ENCODE measurements at places on chromosomes 12 and 14. TPM values are rescaled to one million over a fixed set of nuclear protein-coding genes. Genes with fewer than 3 reads are reported as not detected.
A peak's percentile ranks its signal among the peaks of the same experiment; 100 is the strongest.

- H3K27ac ChIP-seq = peak overlapping the region; percentile 58
- no peak overlapping the region for H3K4me3 ChIP-seq
- no peaks in the 10 kb centered on the region for H3K27me3 ChIP-seq
- H3K4me1 ChIP-seq = peaks cover 54% of the 10 kb centered on the region
- DNase-seq = no peak
Measured at GRCh38 chr12:20390846-20391245, 22.5 kb downstream of the PDE3A start.

GRCh38 chr12:11861155-11861863 lies 209.4 kb upstream of the BCL2L14 start:
- no peak for DNase-seq
- no peaks in the 10 kb centered on the region for H3K27me3 ChIP-seq
- H3K27ac ChIP-seq = peak overlapping the region; percentile 90
- peaks cover 10% of the 10 kb centered on the region for H3K36me3 ChIP-seq
- peaks cover 47% of the 10 kb centered on the region for H3K4me1 ChIP-seq
- H3K4me3 ChIP-seq = no peak overlapping the region

DNA sequence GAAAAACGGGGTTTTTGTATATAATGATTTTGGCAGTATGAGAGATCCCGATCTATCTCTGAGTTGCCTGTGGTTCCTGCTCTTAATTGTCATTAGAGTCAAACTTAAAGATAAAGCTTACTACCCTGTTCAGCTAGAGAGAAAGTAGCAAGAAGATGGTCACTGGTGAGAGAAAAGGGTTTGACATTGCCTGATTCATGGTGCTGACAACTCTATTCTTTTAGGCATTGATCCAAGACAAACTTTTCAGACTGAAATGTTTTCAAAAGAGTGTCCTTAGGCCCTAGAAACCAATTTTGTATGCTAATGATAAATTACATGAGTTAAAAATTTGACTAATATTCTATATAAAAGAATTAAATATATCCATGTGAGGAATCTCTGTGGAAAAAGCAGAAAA lies 35.1 kb downstream of the PELI2 start:
- H3K4me3 ChIP-seq = no peak overlapping the region
- H3K4me1 ChIP-seq = no peaks in the 10 kb centered on the region
- no peak for DNase-seq
- H3K27me3 ChIP-seq = no peaks in the 10 kb centered on the region
- no peaks in the 10 kb centered on the region for H3K36me3 ChIP-seq

DNA sequence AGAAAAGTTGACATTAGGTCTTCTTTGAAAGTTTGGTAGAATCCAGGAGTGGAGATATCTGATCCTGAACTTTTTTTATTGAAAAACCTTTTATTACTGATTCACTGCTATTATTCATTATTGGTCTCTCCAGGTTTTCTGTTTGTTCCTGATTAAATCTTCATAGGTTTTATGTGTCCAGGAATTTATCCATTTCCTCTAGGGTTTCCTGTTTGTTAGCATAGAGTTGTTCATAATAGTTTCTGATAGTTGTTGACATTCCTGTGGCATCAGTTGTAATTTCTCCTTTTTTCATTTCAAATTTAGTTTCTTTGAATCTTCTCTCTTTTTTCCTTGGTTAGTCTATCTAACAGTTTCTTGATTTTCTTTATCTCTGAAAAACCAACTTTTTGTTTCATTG lies 370.3 kb downstream of the SLC6A15 start:
- H3K27ac ChIP-seq = no peak overlapping the region
- H3K4me3 ChIP-seq = no peak overlapping the region
- H3K4me1 ChIP-seq = no peaks in the 10 kb centered on the region
- no peaks in the 10 kb centered on the region for H3K36me3 ChIP-seq
- H3K27me3 ChIP-seq = no peaks in the 10 kb centered on the region

GRCh38 chr14:22836301-22837113 lies at the start of gene MMP14:
MMP14 (plus strand) TSS chr14:22836585; CDS start chr14:22836818, 233 bp downstream.
- peak within 1 kb of the TSS; percentile 91 for H3K27ac ChIP-seq
- H3K36me3 ChIP-seq = peaks cover 4% of the 10 kb centered on the region
- H3K4me3 ChIP-seq = peak within 1 kb of the TSS; percentile 56
- H3K27me3 ChIP-seq = no peaks in the 10 kb centered on the region
- peak; percentile 77 for DNase-seq

DNA sequence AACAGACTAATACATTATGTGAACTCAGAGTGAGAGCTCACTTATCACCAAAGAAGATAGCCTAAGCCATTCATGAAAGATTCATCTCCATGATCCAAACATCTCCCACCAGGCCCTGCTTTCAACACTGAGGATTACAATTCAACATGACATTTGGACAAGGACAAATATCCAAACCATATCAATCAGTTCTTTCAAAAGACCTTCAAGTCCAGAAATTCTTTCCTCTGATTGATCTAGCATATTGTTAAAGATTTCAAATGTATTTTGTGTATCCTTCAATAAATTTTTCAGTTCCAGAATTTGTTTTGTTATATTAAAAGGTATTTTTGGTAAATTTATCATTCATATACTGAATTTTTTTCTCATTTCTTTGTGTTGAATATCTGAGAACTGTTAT lies 1055.8 kb downstream of the SLC6A15 start:
- H3K36me3 ChIP-seq = no peaks in the 10 kb centered on the region
- H3K4me3 ChIP-seq = no peak overlapping the region
- no peaks in the 10 kb centered on the region for H3K4me1 ChIP-seq
- DNase-seq = no peak
- no peaks in the 10 kb centered on the region for H3K27me3 ChIP-seq

- no peak overlapping the region for H3K27ac ChIP-seq
- H3K4me3 ChIP-seq = no peak overlapping the region
- H3K4me1 ChIP-seq = no peaks in the 10 kb centered on the region
- no peaks in the 10 kb centered on the region for H3K27me3 ChIP-seq
Measured at GRCh38 chr14:72753879-72754400, 140.0 kb downstream of the DPF3 start.

GRCh38 chr14:33014710-33015109 lies 76.0 kb downstream of the NPAS3 start:
- no peak overlapping the region for H3K27ac ChIP-seq
- H3K4me1 ChIP-seq = no peaks in the 10 kb centered on the region
- no peak overlapping the region for H3K4me3 ChIP-seq
- DNase-seq = no peak
- H3K36me3 ChIP-seq = no peaks in the 10 kb centered on the region

GRCh38 chr14:101232340-101233020 lies 328.8 kb upstream of the DIO3 start:
- H3K4me1 ChIP-seq = no peaks in the 10 kb centered on the region
- no peak overlapping the region for H3K27ac ChIP-seq
- no peak overlapping the region for H3K4me3 ChIP-seq
- no peak for DNase-seq

DNA sequence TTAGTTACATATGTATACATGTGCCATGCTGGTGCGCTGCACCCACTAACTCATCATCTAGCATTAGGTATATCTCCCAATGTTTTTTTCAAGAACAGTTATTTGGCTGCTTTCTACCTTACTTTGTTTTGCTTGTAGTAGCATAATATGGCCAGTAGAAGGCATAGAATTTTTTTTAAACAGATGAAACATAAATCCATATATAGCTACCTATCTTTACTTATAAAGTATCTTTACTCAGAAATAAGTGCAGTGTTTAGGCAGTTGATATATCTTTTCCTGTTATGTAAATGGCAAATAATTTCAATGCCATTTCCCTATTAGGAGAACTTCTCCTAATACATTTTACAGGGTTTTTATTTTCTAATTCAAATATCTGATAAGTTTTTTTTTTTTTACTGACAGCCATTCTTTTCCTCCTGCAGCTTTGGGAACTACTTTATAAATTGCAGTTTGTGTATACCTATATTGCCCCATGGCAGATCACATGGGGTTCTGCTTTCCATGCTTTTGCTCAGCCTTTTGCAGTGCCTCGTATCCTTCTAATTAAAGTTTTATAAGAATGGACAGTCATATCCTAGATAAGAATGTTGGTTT lies 143.1 kb downstream of the PCNX1 start:
- H3K27ac ChIP-seq = no peak overlapping the region
- H3K36me3 ChIP-seq = peaks cover 13% of the 10 kb centered on the region
- no peak for DNase-seq
- no peaks in the 10 kb centered on the region for H3K27me3 ChIP-seq
- H3K4me3 ChIP-seq = no peak overlapping the region

DNA sequence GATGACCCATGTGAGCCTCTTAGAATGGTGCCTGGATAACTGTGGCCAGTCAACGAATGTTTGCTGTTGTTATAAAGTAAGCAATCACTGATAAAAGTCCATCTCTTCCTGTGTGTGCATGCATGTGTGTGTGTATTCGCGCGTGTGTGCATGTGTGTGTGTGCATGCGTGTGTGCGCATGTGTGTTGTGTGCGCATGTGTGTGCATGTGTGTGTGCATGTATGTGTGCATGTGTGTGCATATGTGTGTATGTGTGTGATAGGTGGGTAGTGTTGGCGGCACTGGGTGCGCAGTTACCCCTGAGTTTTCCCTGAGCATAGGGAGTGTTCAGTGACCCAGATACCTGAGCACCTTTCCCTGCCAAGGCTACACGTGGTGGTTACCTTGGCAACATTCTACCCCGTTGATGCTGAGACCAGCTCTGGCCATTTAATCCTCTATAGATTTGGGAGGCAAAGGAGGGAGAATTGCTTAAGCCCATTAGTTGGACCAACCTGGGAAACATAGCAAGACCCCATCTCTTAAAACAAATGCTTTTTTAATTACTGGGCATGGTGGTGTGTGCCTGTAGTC lies 137.8 kb downstream of the SLC15A4 start:
- H3K36me3 ChIP-seq = no peaks in the 10 kb centered on the region
- DNase-seq = no peak
- H3K27ac ChIP-seq = no peak overlapping the region

- H3K27me3 ChIP-seq = no peaks in the 10 kb centered on the region
- H3K4me3 ChIP-seq = no peak overlapping the region
- DNase-seq = no peak
- H3K27ac ChIP-seq = no peak overlapping the region
- no peaks in the 10 kb centered on the region for H3K4me1 ChIP-seq
Measured at GRCh38 chr12:6038160-6038559, 86.3 kb downstream of the VWF start.

GRCh38 chr12:2488596-2488995 lies 306.2 kb upstream of the FKBP4 start:
- H3K27me3 ChIP-seq = no peaks in the 10 kb centered on the region
- peaks cover 53% of the 10 kb centered on the region for H3K4me1 ChIP-seq
- DNase-seq = no peak
- no peak overlapping the region for H3K27ac ChIP-seq
- H3K4me3 ChIP-seq = no peak overlapping the region

GRCh38 chr14:45785240-45785639 lies 532.2 kb upstream of the MIS18BP1 start:
- no peaks in the 10 kb centered on the region for H3K36me3 ChIP-seq
- H3K27me3 ChIP-seq = no peaks in the 10 kb centered on the region
- H3K4me3 ChIP-seq = no peak overlapping the region
- H3K27ac ChIP-seq = no peak overlapping the region

DNA sequence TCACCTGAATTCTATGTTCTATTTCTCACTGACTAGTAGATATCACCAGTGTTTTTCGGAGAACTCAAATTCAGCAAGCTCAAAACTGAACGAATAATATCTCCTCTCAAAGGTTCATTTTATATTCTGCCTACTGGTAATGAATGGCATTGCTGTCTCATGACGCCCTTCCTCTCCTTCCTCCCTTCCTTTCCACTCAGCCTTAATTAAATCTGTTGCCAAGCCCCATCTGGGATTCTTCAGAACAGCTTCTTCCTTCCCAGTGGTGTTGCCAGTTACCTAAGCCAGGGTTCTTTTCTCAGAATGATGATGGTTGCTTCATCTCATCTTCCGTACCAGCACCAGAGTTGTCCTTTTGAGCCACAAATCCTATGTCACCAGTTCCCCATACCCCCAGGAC lies 143.2 kb downstream of the SYNE2 start:
- no peak overlapping the region for H3K4me3 ChIP-seq
- H3K36me3 ChIP-seq = peaks cover 64% of the 10 kb centered on the region
- DNase-seq = no peak
- no peak overlapping the region for H3K27ac ChIP-seq
- no peaks in the 10 kb centered on the region for H3K4me1 ChIP-seq

Gene GPR132
- 0.77 TPM for total RNA-seq

DNA sequence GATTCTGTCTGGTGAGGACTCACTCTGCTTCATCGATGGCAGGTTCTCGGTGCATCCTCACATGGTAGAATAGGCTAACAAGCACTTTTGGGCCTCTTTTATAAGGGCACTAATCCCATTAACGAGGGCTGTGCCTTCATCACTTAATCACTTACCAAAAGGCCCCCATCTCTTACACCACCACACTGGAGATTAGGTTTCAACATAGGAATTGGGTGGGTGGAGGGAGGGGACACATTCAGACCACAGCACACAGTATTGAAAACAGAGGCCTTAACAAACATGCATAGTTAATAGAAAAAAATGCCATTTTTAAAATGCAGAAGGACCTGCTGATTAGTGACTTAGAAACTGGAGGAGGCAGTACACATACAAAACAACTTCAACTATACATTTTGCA lies 61.6 kb downstream of the SPPL3 start:
- no peak overlapping the region for H3K27ac ChIP-seq
- H3K36me3 ChIP-seq = no peaks in the 10 kb centered on the region
- no peak overlapping the region for H3K4me3 ChIP-seq

- peaks cover 11% of the 10 kb centered on the region for H3K36me3 ChIP-seq
- peaks cover 15% of the 10 kb centered on the region for H3K4me1 ChIP-seq
- no peak for DNase-seq
- peak overlapping the region; percentile 89 for H3K27ac ChIP-seq
Measured at GRCh38 chr12:132505852-132506219, 15.9 kb downstream of the FBRSL1 start.

Gene CACNA1C
- 191 TPM for total RNA-seq

Gene LGR5
- not detected for total RNA-seq

DNA sequence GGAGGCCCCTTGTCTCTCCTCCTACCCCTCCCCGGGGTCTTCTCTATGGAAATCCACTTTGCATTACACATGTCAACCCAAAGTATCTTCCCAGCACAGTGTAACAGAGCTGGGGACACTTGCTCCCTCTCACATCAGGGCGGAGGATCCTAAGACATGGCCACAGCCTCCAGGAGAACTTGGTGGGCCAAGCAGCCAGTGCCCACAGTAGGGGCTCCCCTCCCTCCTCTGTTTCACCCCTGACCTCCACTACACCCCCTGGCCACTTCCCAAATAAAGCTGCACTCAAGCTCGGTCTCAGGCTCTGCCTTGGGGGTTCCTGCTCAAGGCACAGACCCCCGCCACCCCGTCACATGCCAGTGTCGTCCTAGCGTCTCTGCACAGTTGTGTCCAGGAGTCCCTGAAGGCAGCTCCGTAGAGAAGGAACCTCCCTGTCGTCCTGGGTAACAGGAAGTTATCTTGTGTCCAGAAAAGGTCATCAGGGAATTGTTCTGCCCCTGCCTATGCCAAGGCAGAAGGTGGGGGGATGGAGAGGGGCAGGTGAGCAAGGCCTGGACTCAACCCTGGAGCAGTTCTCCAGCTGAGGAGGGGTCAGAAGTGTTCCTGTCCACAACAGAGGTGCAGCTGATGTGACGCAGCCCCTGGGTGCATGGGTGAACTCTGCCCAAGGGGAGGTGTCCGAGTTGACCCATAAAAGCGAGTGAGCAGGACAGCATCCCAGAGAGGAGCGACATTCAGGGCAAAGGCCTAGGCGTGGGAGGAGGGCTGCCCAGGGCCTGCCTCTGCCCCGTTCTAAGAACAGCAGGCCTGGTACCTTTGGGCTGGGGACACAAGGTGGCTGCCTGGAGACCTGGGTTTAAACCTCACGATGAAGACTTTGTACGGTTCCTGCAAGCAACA lies 25.5 kb downstream of the DIO3 start:
- H3K4me3 ChIP-seq = no peak overlapping the region
- DNase-seq = no peak

GRCh38 chr12:33222357-33222756 lies 217.3 kb downstream of the SYT10 start:
- H3K4me3 ChIP-seq = no peak overlapping the region
- no peaks in the 10 kb centered on the region for H3K36me3 ChIP-seq
- H3K4me1 ChIP-seq = no peaks in the 10 kb centered on the region
- no peaks in the 10 kb centered on the region for H3K27me3 ChIP-seq
- H3K27ac ChIP-seq = no peak overlapping the region
- no peak for DNase-seq

Gene ARL6IP4
- total RNA-seq = 160 TPM

All from heart left ventricle (tissue), 16 donors.